MG63 (cell line): ENCODE measurements at places on chromosomes 16 and 17.
A peak's percentile ranks its signal among the peaks of the same experiment; 100 is the strongest.

DNA sequence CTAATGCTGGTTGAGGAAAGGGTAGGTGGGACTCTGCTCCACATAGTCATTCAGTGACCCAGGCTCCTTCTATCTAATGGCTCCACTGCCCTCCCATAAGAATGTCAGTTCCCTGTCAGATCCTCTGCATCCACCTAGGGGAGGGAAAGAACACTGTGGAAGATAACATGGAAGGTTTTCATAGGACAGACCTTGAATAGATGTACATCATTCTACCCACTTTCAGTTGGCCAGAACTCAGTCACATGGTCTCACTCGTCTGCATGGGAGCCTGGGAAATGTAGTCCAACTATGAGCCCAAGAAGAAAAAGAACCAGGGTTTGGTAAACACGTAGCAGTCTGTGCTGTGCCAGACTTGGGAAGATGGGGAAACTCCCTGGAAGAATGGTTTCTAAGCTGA lies 27.1 kb upstream of the SCNN1B start:
- no peak for DNase-seq

DNA sequence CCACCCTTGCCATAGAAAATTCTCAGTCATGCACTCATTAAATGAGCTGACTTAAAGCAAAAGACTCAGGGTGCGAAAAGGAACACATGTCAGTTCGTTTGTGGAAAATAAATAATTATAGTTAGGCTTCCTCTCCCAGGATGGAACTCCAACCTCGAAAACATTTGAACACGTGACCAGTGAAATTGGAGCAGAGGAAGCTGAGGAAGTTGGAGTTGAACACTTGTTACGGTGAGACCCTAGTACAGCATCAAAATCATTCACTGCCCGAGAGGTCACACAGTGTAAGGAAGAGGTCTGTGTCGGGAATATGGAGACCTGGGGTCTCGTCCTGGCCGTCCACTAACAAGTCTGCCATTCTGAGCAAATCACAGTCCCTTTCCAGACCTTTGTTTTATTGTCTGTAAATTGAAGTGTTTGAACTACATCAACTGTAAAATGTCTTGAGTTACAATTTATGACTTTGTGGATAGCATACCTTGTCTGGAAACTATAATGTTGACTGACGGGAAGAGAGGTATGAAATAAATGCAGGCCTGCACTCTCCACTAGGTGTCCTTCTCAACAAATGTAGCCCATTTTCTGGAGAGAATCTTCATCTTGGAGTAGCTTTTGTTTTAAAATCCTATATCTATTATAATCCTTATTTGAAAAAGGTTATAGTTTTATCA lies 7.7 kb downstream of the PSMD7 start:
- DNase-seq: no peak

DNA sequence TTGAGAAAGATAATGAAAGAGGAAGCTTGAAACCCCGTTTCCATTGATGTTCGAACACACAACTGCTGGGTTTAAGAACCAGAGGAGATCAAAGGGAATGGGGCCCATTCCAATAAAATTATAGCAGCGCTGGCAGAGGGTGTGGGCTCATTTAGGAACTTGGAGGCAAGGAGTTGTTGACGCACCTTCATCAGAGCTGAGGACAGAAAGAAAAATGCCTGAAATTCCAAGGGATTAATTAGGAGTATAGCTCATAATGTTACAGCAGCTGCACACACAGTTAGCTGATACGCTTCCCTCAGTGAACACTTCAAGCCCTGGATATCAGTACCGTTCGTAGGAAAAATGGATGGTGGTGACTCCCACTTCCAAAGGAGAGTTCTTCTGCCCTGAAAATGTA lies 127.2 kb downstream of the AXIN2 start:
- no peak for DNase-seq

GRCh38 chr16:67562526-67562917 lies at the start of gene CTCF:
Gene CTCF, plus strand, starts transcription at chr16:67562526. Its CDS starts 48,307 bp downstream, at chr16:67610833.
- peak; percentile 70 for DNase-seq

DNA sequence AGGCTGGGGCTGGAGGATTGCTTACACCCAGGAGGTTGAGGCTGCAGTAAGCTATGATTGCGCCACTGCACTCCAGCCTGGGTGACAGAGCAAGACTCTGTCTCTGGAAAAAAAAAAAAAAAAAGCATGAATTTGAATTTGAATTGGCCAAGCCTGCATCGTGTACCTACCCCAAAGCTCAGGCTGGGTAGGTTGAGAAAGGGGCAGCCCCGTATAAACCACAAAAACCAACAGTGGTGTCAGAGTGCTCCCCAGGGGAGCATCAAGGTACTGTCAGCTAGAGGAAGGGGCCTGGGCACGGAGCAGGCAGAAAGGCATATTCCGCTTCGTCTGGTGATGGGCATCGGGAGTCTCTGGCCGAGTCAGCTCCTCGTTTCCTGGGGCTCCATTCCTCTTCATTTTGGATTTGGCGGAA lies 40.9 kb downstream of the RAP1GAP2 start:
- no peak for DNase-seq

DNA sequence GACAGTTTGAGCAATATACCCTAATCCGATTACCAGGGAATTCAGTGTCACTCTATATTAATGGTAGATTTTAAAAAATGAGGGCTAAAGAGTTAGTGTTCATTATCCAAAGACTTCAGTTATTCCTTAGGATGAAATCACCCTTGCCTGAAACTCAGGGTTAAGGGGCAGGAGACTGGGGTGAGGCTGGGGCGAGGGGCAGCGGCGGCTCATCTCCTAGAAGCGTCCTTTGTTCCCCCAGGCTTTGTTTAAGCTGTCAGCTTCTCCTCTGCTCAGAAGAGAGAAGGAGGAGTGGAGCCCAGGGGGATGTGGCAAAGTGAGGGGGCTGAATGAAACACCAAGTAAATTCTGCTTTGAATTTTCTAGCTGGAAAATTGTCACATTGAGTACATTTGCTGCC lies 117.7 kb upstream of the ELAC2 start:
- DNase-seq: no peak
